ENCODE measurements at places on chromosomes 1 and 21. TPM values are rescaled to one million over a fixed set of nuclear protein-coding genes. Genes with fewer than 3 reads are reported as not detected.

GRCh38 chr1:234369784-234370183 lies 3.5 kb upstream of the COA6 start:
- DNase-seq = no peak

- DNase-seq = no peak
Measured at GRCh38 chr1:30694280-30695175, 28.9 kb downstream of the MATN1 start.

DNA sequence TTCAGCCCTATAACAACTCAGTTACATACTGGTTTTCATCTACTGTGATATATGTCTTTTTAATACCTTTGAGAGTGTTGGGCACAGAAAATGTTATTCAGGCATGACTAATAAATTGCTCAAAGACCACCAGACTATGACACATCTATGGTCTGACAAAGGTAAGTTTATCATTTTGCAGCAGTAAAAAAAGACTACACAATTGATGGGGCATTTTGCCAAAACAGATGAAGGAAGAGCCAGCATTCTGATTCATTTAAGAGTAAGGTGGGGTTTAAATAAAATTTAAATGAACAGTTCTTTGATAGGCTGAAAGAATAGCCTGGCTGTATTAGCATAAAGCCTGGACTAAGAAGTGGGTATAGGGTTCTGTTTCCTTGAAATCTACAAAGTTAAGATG lies 8.8 kb upstream of the RNPC3 start:
- no peak for DNase-seq

The LRRC53 gene
- polyA plus RNA-seq = not detected

GRCh38 chr1:61436491-61437120 lies 288.3 kb downstream of the TM2D1 start:
- no peak for DNase-seq

The ALPL gene
- polyA plus RNA-seq = 13.8 TPM

GRCh38 chr1:227869851-227870305 lies 54.4 kb downstream of the PRSS38 start:
- DNase-seq = no peak

DNA sequence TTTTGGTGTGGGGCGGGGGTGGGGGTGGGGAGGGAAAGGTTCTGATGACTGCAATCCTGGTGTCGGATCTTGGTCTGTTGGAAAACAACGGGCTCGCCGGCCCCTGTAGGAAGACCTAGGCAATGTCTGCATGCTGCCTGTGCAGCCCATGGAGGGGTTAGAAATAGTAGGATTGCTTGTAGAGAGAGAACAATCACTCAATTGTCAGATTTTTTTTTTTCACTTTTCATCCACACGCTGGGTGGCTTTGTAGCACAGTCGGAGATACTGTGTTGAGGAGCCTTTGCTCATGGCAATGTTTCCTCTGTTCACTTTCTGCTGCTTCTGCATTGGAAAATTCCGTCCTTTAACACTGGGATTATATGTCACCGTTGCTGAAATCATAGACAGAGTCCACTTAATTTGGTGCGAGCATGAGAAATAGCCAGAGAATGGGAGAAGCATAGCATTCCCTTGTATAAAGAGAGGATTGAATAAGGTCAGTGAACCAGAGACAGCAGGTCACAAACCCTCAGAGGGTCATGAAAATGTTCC lies 107.5 kb downstream of the MRPS6 start:
- DNase-seq = peak; percentile 60

GRCh38 chr1:147218606-147219005 lies 6.5 kb downstream of the FMO5 start:
- no peak for DNase-seq

- peak; percentile 86 for DNase-seq
Measured at GRCh38 chr1:168430321-168430720, 113.5 kb downstream of the XCL2 start.

- DNase-seq = no peak
Measured at GRCh38 chr1:208223136-208223535, 21.0 kb downstream of the PLXNA2 start.

DNA sequence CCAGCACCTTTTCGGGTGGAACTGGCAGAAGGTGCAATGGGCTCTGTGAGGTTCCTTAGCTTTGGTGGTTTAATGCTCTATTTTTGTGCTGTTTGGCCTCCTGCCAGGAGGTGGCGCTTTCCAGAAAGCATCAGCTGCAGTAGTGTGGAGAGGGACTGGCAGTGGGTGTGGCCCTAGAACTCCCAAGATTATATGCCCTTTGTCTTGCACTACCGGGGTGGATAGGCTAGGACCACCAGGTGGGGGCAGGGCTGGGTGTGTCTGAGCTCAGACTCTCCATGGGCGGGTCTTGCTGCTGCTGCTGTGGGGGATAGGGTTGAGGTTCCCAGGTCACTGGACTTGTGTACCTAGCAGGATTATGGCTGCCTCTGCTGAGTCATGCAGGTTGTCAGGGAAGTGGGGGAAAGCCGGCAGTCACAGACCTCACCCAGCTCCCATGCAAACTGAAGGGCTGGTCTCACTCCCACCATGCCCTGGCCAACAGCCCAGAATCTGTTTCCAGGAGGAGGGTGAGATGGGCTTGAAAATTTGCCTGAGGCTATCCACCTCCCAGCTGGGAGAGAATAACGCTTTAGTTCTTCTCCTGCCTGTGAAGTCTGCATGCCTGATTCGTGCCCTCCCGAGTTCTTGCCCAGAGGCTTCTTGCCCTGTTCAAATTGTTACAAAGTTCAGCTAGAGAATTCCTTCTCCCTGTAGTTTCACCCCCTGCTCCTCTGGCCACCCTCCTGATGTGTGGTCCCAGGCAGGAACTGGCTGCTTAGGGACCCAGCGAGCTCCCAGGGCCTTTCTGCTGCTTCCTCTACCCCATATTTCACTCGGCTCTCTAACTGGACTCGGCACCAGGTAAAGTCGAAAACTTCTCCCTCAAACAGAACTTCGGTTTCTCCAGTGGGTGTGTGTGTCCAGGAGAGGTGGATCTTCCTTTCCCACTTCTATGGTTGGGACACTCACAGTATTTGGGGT lies 76.5 kb upstream of the BTG3 start:
- DNase-seq = peak; percentile 79

The TSPAN2 gene
- 0.15 TPM for polyA plus RNA-seq

DNA sequence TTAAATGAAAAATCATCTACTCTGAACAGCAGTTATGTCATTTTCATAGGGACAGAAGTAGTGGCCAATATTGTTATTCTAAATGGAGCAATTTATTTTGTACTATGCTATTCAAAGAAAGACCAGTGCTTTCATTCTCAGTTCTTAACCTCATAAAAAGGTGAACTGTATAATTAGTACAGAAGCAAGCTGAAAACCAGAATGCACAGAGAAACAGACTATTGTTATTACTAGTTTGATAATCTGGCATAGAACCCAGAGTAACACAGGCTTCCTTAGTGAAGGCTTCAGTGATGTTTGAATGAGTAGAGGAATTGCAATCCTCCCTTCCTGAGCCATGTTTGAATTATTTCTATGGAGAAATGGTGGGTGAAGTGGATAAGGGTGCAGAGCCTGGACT lies 131.6 kb upstream of the LRRC7 start:
- DNase-seq = no peak

DNA sequence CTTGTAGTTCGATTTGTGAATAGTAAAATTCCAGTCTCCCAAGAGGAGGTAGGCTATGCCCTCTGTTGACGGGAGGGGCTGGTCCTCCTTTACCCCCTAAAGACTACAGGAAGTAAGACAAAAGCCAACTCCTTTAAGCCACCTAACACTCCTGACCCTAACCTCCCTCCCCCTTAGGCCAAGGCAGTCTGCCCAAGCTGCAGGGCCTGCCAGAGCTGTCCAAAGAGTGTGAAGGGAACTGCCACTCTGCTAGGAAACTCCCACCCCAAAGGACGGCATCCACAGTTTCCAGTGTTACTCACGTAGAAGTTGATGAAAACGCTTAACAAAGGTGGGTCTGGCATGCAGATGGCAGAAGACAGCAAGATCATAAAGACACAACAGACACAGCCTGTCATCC lies 803.2 kb downstream of the PLA2G4A start:
- no peak for DNase-seq

GRCh38 chr1:116288201-116288598 lies 84.8 kb upstream of the ATP1A1 start:
- no peak for DNase-seq

The KRTAP12-2 gene
- not detected for polyA plus RNA-seq

The SYT11 gene
- 271 TPM for polyA plus RNA-seq

The FOXO6 gene
- polyA plus RNA-seq = 8.1 TPM

The CRYAA gene
- not detected for polyA plus RNA-seq

GRCh38 chr1:25519624-25520023 lies 23.8 kb upstream of the LDLRAP1 start:
- no peak for DNase-seq

DNA sequence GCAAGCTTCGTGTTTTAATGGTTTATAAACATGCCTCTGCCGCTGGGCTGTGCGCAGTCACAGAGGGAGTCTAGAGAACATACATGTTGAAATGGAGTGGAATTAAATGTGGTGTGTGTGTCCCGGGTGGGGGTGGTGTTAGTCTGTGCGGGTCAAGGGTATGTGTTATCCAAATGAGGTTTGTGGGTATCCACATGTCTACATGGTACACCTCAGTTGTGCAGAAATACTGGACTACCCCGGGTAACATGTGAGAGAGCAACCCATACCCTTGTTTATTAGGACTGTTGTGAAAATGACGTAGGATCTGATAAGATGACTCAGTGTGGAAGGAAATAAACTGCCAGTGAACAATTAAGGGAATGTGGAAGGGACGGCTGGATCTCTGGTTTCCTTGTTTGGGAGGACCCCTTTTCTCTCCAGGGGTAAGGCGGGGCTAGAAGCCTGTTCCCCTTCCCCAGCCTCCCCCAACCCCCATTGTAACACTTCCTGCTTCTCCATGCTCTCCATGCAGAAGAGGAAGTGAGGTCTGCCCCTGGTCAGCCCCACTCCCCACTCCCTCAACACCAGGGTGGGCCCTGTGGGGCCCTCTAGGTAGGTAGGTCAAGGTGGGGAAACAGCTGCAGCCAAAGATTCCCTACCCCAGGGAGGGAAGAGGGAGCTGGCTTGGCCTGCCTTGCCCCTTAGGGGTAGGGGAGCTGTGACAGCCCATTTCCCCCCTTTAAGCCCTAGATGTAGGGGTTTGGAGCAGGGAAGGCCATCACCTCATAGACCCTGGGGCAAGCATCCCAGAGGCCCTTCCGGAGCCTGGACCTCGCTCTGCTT lies 690 bp downstream of the EPS8L3 start:
- DNase-seq = no peak

The RNF207 gene
- 0.41 TPM for polyA plus RNA-seq
